NCI-H446 (cell line): ENCODE measurements at places on chromosomes 2 and 18.
A peak's percentile ranks its signal among the peaks of the same experiment; 100 is the strongest.

GRCh38 chr2:45723857-45724256 is 72.4 kb downstream of the PRKCE start:
- DNase-seq = no peak

DNA sequence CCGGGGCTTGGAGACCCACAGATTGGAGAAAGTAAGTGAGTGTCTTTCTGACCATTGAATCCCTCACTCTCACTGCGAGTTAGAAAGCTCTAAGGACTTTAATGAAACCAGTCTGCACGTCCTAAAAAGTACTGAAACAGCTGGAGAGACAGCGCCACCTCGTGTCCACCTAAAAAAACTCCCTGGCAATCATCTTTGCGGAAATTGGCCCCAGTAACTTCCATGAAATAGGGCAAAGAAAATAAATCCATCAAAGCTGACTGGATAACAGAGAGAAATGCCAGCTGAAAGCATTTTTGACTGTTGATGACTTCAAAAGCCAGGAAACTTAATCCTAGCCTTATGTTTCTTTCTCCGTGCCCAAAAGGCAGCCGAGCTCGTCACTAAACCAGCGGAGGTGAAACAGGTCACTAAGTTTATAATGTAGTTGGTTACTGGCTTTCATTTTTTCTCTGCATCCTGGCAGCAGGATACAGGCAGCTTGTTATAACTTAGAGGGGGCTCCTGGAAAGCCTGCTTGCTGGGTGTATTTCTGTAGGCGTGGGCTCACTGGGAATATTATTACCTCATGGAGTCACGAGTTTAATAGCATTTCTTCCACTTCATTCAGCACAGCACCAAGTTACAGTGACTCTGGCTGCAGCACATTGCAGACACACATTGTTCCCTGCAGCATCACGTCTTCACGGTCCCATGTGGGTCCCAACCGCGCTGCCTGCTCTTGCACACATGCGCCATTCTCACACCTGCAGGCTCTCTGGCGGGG is 266.5 kb downstream of the HRH4 start:
- peak; percentile 82 for DNase-seq

DNA sequence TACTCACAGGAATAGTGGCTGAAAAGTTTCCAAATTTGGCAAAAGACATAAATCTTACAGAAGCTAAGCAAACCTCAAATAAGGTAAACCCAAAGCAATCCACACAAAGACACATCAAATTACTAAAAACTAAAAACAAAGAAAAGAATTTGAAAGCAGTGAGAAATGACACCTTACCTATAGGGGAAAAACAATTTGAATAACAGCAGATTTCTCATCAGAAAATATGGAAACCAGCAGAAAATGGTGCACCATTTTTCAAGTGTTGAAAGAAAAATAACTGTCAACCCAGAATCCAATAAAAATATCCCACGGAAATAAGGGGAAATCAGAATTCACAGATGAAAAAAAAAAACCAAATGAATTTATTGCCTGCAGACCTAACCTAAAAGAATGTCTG is 138.6 kb downstream of the PIGN start:
- DNase-seq = no peak

- no peak for DNase-seq
Observed at GRCh38 chr2:198315791-198316630, 511.6 kb downstream of the PLCL1 start.

DNA sequence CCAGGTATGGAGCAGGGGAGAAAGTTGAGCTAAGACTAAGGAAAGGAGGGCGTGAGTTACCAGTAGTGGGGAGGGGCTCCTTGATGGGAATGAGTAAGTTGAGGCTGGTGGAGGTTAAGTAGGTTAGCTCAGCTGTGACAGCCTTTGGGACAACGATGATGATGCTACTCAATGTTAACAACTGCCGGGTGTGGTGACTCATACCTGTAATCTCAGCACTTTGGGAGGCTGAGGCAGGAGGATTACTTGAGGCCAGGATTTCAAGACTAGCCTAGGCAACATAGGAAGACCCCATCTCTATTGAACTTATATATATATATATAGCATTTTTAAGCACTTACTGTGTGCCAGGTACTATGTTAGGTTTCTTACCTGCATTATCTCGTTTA is 48.4 kb downstream of the HK2 start:
- no peak for DNase-seq

- DNase-seq = no peak
Observed at GRCh38 chr2:174004905-174005605, 39.9 kb upstream of the SP3 start.

- DNase-seq = peak; percentile 95
Observed at GRCh38 chr2:136305517-136306192, 187.7 kb upstream of the CXCR4 start.

DNA sequence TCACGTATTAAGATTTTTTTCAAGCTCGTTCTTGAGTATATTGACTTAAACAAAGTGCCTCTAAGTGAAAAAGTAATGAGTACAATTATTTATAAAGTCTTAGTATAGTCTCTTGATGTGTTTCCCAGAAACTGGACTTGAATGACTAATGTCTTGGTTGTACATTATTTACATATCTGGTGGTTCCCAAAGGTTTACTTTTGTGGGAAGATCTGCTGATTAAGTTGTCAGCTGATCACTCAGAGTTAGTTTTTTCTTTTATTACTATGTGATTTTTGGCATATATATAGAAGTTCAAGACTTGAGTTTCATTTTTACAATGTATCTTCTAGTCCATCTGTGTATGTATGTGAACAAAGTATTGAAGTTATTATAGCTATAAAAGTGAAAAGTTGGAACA is 29.5 kb downstream of the RNF144A start:
- no peak for DNase-seq

DNA sequence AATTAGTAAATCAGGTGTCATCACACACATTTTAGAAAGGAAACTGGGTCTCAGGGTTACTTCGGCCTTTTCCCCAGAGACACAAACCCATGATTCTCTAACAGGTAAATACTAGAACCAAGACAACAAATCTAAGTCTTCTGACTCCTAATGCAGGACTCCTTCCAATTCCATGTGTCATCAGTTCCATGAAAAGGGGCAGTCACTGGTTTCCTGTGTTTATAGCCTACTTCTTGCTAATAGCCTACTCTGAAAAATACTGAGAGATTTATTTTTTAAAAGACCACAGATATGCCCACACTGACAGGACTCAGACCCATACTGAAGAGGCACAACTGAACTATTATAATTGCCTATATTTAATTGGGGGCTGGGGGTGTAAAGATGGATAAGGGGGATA is 33.0 kb downstream of the RAB1A start:
- no peak for DNase-seq

DNA sequence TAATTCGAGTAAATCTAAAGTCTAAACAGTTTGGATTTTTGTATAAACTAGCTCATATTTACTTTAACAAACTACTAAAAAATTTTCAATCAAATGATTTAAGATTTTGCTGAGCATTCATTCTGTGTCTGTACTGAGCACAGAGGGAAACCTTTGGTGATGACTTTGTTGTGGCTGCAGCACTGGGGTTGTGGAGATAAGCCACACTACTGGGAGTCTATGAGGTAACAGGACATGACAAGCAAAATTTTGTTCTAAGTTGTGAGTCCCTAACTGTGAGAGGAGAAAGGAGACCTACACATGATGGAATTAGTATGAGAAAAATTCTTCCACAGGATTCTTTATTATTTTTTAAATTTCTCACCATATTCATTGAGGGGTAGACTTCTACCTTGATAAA is 933.7 kb upstream of the LRATD1 start:
- no peak for DNase-seq

DNA sequence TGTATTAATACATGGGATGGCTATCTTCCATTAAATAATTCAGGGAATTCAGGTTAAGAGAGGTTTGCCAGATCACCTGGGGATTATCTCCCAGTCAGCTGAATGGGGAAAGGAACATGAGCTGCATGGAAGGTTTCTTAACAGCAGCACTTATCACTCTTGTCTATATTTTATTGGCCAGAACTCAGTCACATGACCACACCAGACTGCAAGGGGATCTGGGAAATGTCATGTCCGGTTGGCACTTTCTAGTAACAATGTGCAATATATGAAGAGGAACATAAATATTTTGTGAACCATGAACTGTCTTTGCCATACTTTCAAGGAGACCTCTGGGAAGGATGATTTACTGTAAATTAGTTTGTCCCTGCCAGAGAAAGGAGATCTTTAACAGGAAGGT is 599.1 kb downstream of the SLC4A3 start:
- DNase-seq = no peak

DNA sequence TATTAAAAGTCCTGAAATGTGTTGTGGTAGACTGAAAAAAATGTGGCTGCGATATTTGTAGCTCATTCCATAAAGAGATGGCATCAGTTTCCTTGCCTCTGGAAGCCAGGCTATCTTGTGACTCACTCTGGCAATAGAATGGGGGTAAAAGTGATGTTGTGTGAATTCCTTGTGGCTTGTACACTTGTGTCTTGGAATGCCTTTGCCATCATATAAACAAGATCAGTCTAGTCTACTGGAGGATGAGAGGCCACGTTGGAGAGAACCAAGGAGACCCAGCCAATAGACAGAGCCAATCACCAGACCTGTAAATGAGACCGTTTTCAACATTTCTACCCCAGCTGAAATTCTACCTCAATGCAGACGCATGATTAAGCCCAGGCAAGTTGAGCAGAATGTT is 254.1 kb downstream of the TRIB2 start:
- no peak for DNase-seq

GRCh38 chr2:199439066-199439465 is 18.7 kb downstream of the SATB2 start:
- DNase-seq = no peak

GRCh38 chr2:148888003-148888501 is 13.0 kb downstream of the KIF5C start:
- DNase-seq = no peak

DNA sequence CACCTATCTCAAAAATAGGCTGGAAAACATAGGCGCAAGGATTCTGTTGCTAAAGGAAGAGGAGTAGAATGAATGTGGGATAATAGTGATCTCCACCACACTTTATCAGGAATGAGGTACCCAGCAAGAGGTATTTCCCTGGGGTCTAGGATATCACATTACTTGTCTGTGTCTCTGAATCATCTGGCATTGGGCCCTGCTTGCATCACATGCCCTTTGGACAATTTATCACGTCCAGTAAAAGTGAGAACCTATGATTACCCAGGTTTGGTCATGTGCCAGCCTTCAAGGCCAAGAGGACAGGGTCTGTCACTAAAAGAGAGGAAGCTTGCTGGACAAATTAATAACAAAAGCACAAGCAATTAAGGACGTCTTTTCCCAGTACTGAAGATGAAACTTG is 11.4 kb upstream of the TRAPPC8 start:
- DNase-seq = peak; percentile 12

GRCh38 chr2:215537611-215538010 is 101.7 kb upstream of the FN1 start:
- DNase-seq = no peak

- no peak for DNase-seq
Observed at GRCh38 chr2:226661789-226662545, 137.7 kb downstream of the IRS1 start.

DNA sequence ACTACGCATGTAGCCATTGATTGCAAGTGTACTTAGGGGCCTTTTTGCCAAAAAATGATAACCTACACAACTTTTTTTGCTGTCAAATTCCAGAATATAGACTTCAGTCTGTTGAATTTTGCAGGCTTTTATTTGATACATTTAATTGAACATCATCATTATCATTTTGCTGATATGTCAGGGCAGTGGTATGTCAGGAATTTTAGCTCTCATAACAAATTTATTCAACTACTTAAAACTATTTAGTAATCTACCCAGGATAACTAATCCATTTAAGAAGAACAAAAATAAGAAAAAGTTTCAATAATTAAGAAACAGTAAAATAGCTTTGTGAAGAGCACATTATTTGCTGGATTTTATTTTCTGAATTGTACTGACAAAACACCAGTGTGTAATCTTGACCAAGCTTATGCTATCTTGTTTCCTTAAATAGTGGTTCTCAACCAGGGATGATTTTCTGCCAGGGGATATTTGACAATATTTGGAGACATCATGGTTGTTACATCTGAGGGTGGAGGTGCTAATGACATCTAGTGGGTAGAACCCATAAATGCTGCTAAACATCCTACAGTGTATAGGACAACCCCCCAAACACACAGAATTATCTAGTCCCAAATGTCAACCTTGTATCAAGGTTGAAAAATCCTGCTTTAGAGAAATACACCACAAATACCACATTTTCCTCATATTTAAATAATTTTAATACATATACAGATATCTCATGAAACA is 12.1 kb upstream of the TTN start:
- DNase-seq = no peak

GRCh38 chr2:118240276-118240675 is 152.0 kb downstream of the INSIG2 start:
- no peak for DNase-seq

DNA sequence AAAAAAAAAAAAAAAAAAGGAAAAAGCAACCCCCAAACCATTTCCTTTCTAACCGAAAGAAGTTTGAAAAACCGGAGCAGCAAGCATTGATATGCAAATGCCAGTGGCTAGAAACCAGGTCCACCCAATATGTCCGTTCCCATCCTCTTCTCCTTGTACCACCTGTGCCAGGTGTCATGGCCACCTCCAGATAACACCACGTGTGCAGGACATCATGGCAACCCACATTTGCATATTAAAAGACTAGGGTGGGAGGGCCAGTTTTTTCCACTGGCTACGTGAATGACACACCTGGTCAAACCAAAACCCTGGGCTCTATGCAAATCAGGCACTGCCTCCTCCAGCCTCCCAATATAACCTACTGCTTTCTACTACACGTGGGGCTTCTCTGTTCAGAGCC is 303.3 kb upstream of the GULP1 start:
- no peak for DNase-seq

- no peak for DNase-seq
Observed at GRCh38 chr2:99356853-99357252, 19.7 kb downstream of the EIF5B start.

DNA sequence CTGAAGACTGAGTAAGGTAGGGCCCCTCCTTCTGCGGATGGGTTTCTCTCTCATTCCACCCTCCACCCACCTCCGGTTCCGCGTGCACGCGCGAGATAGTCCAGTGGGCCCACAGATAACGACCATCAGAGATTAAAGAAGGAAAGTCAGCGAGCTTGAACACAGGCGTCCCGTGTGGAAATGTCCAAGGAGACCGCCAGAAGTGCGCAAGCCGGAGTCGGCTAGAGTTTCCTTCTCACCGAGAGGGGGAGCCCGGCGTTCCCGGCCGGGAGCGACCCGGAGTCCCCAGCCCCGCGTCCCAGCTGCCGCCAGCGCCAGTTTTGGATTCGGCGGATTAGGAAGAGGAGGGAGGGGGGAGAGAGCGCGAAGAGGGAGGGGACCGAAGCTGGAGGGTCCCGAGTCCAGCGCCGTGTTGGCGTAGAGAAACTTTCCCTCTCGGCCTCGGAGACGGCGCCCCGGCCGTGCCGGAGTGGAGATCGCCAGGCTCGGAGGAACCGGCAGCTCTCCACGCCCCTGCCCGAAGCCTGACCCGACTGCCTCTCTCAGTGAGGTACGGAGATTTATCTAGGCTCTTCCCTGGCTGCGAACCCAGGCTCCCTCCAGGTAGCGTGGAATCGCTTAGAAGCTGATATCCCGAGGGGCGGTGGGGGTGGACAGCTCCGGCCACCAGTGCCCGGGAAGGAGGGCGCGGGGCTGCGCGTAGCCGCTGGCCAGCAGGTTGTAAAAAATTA is at the start of gene GULP1:
Gene GULP1, plus strand, starts transcription at position 258 of the 731 bp plus-strand sequence. CDS start 185,829 bp downstream, outside the sequence.
- peak; percentile 81 for DNase-seq

GRCh38 chr2:65256054-65256453 is 28.4 kb downstream of the ACTR2 start:
- DNase-seq = no peak
